ENCODE measurements at places on chromosomes 11 and 22. TPM values are rescaled to one million over a fixed set of nuclear protein-coding genes. Genes with fewer than 3 reads are reported as not detected.

GRCh38 chr11:110897035-110897434 lies 184.8 kb upstream of the ARHGAP20 start:
- DNase-seq = peak; percentile 31

The LBHD1 gene
- polyA plus RNA-seq = 5.8 TPM

DNA sequence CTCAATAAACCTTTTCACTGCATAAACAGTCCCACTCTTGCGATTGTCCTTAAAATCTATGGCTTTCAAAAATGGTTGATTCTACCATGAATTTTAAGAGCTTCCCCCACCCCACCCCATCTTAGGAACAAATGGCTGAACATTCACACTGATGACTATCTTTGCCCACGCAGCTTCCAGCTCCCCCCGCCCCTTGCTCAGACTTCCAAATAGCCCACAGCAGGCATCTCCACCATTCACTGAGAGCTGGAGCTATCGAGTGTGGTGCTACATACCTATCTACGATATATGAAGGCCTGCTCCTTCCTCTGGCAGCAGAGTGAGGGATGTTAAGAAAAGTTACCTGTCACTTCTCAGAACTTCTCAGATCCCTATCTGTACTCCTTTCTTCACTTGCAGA lies 26.7 kb downstream of the EIF3F start:
- DNase-seq = no peak

DNA sequence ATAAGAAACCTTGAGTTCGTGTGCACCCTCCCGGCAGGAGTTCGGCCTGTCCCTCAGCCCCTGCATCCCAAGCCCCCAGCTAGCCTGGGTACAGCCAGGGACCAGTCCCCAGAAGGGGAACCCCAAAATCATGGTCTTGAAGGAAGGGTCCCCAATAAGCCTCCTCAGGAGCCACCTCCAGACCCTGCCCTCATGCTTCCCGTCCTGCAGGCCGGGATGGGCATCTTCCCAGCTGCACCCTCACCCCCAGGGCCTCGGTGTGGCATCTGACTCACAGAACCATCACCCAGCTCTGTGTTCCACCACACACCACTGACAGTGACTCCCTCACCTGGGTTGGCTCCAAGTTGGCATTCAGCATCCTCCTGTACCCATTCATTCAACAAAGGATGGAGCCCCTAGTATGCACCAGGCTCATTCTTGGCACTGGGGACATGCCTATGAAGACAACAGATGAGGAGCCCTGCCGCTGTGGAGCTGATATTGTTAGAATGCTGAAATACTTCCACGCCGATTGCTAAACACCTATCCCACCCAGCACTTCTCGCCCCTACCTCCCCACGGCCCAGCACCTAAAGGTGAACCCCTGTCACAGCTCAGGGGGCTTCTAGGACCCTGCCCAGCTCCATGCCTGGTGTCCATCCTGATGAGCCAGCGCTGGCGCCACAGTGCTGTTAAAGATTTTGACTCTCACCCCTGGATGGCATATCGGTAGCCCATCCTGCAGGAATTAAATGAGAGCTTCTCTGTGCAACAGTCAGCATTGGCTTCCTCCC lies 77.8 kb downstream of the BUD13 start:
- no peak for DNase-seq

GRCh38 chr11:29227811-29228210 lies 789.0 kb downstream of the KCNA4 start:
- no peak for DNase-seq

- no peak for DNase-seq
Observed at GRCh38 chr11:88535916-88536547, 198.5 kb upstream of the CTSC start.

DNA sequence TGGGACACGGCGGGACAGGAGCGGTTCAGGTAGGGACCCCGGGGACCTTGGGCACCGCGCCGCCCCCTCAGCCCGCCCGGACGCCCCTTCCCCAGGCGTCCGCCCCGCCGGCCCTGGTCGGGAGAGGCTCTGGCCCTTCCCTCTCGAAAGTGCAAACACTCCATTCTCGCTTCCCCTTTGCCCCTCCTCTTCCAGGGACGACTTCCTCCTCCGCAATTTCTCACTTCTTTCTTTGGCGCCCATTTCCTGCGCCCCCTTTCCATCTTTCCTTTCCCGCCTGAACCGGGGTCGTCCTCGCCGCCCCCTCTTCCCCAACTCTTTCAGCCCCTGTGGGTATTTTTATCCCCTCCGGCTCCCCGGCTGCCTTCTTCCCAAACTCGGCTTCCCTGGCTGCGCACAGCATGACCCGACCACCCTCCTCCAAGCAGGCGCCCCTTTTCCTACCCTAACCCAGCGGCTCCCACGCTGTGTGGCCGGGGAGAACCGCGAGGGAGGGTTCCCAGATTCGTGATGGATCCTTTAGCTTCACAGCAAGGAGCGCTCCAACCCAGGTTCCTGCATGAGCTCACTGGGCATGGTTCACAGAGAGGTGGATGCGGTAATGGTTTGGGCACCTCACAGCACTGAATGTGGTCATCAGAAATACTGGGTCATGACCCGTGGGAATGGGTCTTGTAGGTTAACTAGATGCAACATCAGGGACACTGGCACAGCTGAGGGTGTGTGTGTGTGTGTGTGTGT lies 689 bp downstream of the RAB39A start:
- no peak for DNase-seq

The PATE4 gene
- polyA plus RNA-seq = not detected

GRCh38 chr11:10426475-10426874 lies 28.6 kb upstream of the AMPD3 start:
- no peak for DNase-seq

DNA sequence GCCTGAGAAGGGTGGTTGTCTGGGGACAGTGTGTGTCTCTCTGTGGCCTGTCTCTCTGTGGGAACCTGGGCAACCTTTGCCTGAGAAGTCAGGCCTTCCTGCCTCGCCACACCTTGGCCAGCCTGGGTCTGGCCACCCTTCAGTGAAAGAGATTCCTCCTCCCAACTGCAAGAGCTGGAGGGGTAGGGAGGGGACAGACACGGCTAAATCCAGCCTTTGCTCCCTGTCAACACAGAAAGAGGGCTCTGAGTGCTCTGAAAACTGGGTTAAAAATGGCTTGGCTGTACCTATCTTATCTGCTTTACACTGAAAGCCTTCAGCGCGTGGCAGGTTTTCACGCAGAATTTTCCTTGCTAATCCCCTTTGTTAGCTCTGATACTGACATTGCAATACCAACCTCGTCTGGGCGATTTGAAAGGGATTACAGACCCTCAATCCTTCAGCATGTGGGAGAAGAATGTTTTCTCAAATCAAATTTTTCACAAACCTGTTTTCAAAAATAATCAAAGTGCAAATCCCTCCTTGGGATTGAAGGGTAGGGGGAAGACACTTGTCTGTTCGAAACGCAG lies 163.7 kb downstream of the DSCAML1 start:
- DNase-seq = no peak

DNA sequence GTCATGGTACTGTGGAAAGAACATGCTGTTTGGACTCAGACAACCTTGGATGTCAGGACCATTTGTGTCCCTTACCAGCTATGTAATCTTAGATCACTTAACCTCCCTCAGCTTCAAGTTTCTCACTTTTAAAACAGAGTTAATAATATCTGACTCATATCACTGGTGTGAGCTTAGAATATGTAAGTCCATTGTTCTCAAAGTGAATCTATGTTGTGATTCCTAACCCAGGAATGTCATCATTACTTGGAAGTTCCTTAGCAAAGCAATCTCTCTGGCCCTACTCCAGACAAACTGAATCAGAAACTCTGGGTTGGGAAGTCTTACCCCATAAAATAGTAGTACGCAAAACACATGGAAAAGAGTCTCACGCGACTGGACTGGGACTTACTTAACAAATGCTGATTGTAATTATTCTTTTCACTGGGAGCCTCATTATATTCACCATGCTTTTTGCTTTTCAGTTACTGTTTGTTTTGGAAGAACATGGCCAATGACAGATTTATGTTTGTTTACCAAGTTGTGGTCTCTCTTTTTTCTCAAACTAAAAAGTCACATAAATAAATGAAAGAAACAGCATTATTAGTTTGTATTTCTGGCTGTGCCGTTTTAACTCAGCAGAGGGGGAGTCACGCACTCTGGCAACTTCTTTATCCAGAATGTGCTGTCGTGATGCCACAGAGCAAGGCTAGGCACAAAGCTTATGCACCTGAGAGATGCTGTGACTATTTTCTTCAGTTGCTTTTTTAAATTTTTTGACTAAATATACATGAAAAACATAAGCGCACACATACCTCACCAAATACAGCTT lies 217.7 kb upstream of the CTSC start:
- DNase-seq = no peak

DNA sequence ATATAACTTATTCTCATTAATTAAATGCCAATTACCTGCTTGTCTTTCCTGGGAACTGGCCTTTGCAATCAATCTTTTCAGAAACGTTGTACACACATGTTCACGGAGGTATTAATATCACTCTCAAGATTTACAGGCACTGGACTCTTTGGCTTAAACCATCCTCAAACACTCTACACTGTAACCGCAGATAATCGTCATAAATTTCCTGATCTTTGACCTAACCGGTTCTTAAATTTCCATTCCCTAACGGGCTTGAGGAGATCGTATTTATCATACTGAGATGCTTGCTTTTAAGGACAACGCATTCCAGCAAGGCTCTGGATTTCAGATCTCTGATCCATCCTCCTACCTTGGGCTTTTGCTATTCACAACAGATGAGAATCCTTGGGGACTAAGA lies 72.8 kb downstream of the ARL14EP start:
- DNase-seq = no peak

GRCh38 chr22:33919391-33920196 lies 682 bp downstream of the LARGE1 start:
- no peak for DNase-seq

GRCh38 chr22:30304495-30305244 lies 15.4 kb upstream of the CASTOR1 start:
- DNase-seq = no peak

The SLC35C1 gene
- 6.6 TPM for polyA plus RNA-seq

The PANX2 gene
- polyA plus RNA-seq = 0.18 TPM

The TMEM45B gene
- polyA plus RNA-seq = 0.48 TPM

- DNase-seq = no peak
Observed at GRCh38 chr11:45644981-45645889, 20.2 kb downstream of the CHST1 start.

GRCh38 chr22:29946220-29946619 lies 63.2 kb downstream of the MTMR3 start:
- DNase-seq = no peak
